ENCODE measurements at places on chromosomes 16 and 17.
A peak's percentile ranks its signal among the peaks of the same experiment; 100 is the strongest.

DNA sequence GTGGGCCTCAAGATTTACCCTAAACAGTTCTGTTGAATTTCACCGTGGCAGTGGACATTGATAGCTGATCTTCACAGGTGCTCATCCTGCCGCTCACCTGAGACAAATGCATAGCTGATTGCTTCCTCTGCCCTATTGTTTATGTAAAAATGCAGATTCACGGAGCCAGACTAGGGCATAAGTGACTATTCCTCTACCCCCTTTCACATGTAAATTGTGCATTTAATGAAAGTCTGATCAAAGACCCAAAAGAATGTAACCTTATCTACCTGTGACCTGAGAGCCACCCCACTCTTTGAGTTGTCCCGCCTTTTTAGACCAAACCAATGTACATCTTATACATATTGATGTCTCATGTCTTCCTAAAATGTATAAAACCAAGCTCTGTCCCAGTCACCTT lies 312.4 kb upstream of the CDH5 start:
- no peak for DNase-seq

GRCh38 chr16:49015225-49015592 lies 266.4 kb downstream of the CBLN1 start:
- no peak for DNase-seq

DNA sequence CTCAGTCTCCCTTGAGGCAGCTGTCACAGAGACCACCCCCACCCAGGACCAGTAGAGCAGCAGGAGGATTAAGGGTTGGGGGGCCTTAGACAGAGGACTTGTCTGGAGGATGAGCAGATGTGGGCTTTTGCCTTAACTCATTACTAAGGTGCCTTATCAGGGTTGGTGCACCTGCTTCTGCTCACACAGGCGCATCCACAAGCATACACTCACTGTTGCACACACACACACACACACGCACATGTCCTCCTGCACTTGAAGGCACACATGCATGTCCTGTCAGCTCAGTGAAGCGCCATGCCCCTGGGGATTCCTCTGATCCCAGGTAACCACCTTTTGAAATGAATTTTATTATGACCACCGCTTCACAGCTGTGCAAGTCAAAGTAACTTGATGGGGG lies 1.2 kb downstream of the GFAP start:
- DNase-seq, result no peak

DNA sequence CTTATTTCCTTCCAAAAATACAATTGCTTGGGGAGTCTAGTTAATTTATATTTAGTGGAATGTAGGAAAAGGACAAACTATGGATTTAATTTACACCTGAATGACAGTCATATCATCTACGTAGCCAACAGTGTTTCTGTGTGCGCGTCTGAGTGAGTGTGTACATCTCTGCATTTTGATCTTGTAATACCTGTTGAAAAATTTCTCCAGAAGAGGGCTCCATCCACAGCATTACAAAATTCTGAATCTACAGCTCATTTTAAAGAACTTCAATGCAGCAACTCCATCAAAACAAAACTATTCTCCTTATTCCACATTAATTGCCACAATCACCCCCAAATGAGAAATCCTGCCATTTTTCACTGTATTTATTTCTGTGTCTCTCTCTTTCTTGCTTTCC lies 3.9 kb downstream of the CDH13 start:
- DNase-seq, result no peak

- no peak for DNase-seq
Measured at GRCh38 chr17:48579760-48580554, 1.8 kb upstream of the HOXB4 start.

GRCh38 chr16:51545951-51546350 lies 394.9 kb upstream of the SALL1 start:
- DNase-seq, result no peak

- peak; percentile 47 for DNase-seq
Measured at GRCh38 chr17:40244255-40244654, 25.2 kb downstream of the WIPF2 start.
